ENCODE measurements at places on chromosomes 7 and 10.
A peak's percentile ranks its signal among the peaks of the same experiment; 100 is the strongest.

DNA sequence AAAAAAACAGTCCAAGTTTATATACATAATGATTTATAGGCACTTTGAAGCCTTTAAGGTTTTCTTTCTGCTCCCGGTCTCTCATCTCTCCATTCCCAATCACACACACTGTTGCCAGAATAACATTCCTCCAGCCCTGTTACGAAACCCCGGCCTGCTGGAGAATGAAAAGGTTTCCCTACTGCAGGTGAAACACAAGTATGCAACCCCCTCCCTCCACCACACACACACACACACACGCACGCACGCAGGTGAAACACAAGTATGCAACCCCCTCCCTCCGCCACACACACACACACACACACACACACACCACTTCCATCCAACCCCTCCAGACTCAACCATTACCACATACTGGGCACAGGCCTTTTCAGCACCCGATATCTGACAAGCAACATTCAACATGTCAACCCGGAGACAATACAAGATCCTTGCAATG lies 87.5 kb downstream of the PARD3 start:
- DNase-seq, result no peak

DNA sequence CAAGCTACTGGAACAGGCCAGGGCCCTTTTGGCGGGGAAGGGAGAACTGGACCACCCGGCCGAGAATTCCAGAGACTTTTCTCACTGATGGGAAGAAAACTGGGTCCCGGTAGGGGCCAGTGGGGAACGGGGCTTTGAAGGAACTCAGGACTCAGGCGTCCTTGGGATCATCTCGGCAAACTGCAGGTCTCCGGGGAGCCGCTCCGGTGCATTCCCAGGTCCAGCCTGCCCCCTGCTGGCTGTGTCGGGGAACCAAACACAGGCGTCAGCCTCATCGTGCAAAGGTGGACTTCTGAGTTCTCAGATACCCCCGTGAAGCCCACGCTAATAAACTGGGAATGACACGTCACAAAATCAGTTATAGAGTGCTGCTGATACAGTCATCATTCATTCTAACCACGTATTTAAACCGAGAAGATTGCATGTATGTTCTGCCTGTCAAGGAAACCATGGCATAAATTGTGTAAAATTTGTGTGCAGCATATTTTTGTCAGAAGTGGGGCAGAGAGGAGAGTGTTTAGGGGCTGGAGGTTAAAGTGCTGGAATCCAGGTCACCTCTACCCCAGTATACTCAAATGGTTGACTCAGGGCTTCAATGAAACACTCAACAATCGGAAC lies 76.1 kb upstream of the CPXM2 start:
- DNase-seq, result peak; percentile 3

GRCh38 chr10:78449554-78449953 lies 415.9 kb downstream of the RPS24 start:
- no peak for DNase-seq

GRCh38 chr10:26831936-26832335 lies 28.8 kb downstream of the ABI1 start:
- peak; percentile 22 for DNase-seq

DNA sequence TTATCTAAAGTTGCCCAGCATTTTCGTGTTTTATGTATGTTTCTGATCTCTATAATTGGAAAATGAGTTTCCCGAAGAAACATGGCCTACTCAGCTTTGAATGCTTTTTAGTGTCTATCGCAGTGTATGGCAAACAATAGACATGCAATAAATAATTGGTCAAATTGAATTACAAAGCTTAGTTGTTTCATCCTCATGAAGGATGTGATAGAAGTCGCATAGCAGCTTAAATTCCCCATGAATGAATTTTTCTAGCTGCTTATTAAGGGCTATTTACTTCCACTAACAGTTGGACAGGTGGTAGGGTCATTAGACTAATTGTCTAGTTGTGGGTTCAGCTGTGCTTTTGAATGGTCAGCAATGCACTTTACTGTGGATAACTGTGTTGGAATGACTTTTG lies 467.3 kb upstream of the MBL2 start:
- DNase-seq, result no peak

DNA sequence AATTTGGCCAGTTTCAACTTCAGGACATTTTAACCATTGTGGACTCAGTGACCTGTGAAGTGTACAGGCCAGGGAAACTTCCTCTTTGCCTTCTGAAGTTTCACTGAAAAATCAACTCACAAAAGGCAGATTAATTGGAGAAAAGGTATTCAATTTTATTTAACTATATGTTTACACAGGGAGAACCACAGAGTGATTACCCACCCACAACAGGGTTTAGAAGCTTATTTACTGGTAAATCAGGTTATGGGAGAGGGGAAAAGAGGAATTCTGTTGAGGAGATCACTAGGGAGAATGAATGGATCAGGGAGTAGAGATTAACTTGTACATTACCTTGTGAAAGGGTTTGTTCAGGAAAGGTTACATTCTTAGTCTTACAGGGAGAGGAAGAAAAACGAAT lies 1.7 kb upstream of the AKR1D1 start:
- DNase-seq, result no peak

GRCh38 chr7:127123220-127123619 lies 129.5 kb downstream of the GRM8 start:
- DNase-seq, result no peak

GRCh38 chr10:119207713-119208552 lies 562 bp downstream of the GRK5 start:
- peak; percentile 49 for DNase-seq

- peak; percentile 90 for DNase-seq
These were observed 11.2 kb upstream of the TECTB start for GRCh38 chr10:112271982-112272381.

DNA sequence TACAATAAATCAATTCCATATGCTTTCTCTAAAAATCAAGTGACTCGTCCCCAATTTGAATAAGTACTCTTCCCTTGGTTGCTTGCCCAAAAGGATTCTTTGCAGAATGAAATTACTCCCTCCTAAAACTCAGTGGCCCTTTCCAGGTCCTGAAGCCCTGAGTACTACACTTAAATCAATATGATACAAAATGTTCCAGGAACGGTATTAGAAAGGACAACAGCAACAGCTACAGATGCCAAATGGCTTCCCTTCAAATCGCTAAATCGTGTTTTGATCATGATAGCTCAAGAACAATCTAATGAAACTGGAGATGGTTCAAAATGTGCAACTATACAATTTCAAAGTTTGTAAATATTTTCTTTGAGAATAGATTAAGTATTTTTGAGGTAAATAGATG lies 59.4 kb downstream of the TPK1 start:
- no peak for DNase-seq

DNA sequence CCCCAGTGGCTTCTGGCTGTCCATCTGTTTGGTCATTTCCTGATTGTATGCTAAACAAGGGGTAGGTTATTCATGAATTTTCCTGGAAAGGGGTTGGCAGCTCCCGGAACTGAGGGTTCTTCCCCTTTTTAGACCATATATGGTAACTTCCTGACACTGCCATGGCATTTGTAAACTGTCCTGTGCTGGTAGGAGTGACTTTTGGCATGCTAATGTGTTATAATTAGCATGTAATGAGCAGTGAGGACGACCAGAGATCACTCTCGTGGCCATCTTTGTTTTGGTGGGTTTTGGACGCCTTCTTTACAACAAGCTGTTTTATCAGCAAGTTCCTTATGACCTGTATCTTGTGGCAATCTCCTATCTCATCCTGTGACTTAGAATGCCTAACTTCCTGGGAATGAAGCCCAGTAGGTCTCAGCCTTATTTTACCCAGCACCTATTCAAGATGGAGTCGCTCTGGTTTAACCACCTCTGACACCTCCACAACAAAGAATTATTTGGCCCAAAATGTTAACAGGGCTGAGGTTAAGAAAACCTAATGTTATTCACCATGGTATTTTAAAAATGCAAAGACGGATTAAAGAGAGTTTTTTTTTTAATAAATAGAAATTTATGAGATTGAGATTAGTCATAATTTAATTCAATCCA lies 2.4 kb upstream of the PTN start:
- no peak for DNase-seq

DNA sequence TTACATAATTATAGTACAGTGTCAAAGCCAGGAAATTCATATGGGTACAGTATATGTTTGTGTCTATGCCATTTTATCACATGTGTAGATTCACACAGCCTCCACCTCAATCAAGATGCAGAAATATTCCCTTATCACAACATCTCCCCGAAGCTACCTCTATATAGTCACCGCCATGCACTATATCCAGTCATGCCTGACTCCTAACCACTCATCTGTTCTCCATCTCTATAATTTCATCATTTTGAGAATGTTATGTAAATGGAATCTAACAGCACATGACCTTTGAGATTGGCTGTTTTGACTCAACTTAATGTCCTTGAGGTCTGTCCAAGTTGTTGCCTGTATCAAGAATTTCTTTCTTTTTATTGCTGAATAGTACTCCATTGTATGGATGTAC lies 22.3 kb upstream of the SLC25A13 start:
- no peak for DNase-seq

DNA sequence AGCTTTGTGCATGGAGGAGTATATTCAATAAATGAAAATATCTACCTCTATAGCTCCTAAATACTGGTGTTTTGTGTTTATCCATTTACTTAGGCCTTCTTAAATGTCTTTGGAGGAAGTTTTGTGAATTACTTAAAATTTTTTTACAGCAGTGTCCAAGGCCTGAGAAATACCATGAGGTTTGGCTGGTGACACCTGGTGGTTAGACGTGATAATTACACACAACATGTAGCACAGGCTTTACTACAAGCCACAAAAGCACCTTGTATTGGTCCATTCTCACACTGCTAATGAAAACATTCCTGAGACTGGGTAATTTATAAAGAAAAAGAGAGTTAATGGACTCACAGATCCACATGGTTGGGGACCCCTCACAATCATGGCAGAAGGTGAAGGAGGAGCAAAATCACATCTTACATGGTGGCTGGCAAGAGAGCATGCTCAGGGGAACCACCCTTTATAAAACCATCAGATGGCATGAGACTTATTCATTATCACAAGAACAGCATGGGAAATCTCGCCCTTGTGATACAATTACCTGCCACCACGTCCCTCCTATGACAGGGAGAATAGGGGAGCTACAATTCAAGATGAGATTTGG lies 20.6 kb downstream of the HYAL4 start:
- peak; percentile 45 for DNase-seq

- no peak for DNase-seq
These were observed 129.2 kb downstream of the BAMBI start for GRCh38 chr10:28806488-28806941.

DNA sequence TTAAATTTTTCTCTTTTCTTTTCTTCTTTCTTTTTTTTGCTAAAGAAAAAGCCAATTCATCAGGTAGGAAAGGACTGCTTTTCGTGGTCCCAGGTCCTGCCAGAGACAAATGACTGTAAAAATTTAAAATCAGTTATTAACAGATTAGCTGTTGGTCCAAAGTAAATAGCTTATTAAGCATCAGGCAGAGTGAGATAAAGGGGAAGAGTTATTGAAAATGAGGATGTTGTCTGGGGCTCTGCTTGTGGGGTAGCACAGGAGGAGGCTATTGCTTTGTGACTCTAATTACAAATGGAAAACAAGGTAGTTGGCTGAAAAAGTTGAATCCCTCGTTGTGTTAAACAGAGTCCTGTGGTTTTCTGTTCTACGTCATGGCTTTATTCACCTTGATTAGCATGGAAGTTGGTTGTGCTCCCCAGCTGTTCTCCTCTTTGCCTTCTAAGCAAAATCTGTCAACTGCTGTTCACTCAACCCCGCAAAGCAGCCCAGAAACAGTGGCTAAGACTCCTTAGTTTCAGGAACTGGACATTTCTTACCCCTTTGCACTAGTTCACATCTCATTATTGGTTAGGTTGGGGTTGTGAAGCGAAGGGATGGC lies 128.9 kb downstream of the SNX10 start:
- DNase-seq, result no peak

DNA sequence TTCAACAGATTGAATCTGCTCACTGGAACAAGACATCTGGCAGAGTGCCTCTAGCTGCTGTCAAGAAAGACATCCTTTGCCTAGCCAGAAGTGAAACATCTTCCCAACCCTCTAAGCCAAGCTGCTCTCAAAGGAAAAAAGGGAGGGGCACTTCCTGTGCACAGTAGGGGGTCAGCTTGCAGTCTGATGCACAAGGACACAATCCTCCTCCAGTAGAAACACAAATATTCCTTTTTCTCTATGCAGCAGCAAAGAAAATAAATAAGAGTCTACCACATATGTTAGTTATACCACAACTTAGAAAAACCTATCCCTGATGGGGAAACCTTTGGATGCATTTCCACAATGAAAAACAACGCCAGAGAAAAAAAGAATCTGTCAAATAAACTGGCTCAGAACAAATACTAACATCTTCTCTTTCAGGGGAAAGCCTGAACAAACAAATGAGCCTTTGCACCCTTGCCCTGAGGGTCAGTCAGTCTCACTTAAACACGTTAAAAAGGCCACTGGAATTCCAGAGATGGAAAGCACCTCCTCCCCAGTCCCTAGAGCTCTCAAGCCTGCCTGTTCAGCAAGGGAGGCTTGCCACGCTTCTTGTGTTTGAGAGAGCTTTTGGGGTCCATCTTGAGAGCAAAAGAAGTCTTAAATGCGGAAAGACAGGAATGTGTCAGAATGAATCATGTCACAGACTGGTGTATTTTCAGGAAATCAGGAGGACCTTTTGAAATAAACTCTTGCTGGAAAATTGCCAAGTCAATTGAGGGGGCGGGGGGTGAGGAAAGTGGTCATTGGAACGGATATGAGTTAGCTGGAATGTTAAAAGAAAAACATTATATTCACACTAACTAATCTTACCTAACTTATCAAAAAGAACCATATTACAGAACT lies 7.5 kb downstream of the LAMB1 start:
- peak; percentile 86 for DNase-seq

DNA sequence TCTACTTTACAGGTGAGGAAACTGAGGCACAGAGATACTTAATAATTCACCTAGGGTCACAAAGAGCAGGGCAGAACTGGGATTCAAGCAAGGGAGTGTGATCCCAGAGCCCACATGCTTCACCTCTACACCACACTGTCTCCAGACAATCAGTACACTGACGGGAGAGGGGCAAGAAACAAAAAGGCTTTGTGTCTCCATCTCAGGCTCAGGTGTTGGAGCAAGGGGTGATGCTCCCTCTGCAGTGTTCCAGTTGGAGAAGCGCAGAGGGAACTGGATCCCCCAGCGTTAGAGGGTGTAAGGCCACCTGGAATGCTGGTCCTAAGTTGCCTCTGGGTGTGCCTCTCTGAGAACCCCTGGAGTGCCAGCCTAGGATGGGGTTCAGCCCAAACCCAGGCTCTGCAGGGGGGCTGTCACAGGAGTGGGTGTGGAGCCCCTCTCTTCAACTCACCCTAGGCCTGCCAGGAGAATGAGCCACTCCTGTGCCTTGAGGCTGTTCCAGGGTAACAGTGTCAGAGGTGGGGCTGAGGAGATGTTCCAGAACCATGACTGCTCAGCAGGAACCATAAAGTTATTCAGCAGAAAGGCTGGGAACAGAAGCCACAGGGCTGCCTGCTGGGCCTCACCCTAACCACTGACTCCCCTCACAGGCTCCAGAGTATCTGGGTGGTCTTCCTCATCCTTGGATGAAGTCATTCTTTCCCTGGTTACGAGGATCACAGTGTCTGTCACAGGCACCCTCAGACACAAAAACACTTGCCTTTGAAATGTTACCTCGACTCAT lies 5.5 kb downstream of the RBP4 start:
- no peak for DNase-seq

GRCh38 chr7:73342645-73343044 lies 14.7 kb downstream of the FKBP6 start:
- DNase-seq, result peak; percentile 43

- DNase-seq, result no peak
These were observed 431.2 kb upstream of the AUTS2 start for GRCh38 chr7:69166979-69167516.

Measured in HCEC 1CT (cell line).